Right lobe of liver (tissue), 6 donors: ENCODE measurements at places on chromosomes 2 and 18. TPM values are rescaled to one million over a fixed set of nuclear protein-coding genes. Genes with fewer than 3 reads are reported as not detected.

- no peak for DNase-seq
Measured at GRCh38 chr2:174595116-174595809, 2.3 kb downstream of the WIPF1 start.

GRCh38 chr2:62934517-62934916, 116.1 kb upstream of the OTX1 start:
- no peak for DNase-seq

DNA sequence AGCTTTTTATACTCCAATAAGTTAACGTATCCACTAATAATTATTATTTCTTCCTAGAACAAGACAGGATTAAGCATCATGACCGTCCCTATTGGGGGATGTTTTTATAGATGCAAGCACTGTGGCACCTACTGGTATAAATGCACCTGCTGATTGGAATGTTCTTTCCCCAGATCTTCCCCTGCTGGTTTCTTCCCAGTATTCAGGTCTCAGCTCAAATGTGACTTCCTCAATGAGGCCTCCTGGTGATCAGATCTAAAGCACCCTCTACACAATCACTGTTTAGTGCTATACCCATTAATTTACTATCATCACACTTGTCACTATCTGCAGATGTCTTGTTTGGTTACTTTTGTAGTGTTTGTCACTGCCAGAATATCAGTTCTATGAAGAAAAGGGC, 3.9 kb upstream of the TYMS start:
- no peak for DNase-seq

- DNase-seq = no peak
Measured at GRCh38 chr2:108835040-108835439, 48.5 kb downstream of the CCDC138 start.

Gene SKA1
- 1.1 TPM for total RNA-seq

Gene OTOS
- not detected for total RNA-seq

Gene C2orf15
- total RNA-seq = 0.42 TPM

Gene HOXD12
- total RNA-seq = not detected
